NCI-H2029 treated with DMSO at 0.1 percent for 48 hours (cell line): ENCODE measurements at places on chromosomes 7 and 10.
A peak's percentile ranks its signal among the peaks of the same experiment; 100 is the strongest.

- DNase-seq: no peak
Measured at GRCh38 chr7:142629588-142630260, 119.5 kb upstream of the PRSS1 start.

- no peak for DNase-seq
Measured at GRCh38 chr10:112848228-112848627, 101.8 kb upstream of the TCF7L2 start.

DNA sequence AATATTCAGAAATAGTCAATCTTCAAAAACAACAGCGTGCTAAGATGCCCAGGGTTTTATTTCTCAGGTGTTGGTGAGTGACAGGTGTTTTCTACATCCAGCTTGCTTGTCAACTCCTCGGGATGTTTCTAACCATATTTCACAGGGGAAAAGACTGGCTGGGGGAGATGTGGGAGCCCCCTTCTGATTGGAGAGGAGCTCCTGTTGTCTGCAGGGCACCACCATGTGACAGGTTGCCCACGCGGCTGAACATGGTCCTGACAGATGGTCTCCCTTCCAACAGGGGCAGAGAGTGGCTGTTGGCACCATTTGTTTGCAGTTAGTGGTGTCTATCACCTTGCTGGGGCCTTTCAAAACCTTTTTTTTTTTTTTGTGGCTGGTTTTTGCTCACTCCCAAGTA lies 16.5 kb upstream of the GPR26 start:
- no peak for DNase-seq

DNA sequence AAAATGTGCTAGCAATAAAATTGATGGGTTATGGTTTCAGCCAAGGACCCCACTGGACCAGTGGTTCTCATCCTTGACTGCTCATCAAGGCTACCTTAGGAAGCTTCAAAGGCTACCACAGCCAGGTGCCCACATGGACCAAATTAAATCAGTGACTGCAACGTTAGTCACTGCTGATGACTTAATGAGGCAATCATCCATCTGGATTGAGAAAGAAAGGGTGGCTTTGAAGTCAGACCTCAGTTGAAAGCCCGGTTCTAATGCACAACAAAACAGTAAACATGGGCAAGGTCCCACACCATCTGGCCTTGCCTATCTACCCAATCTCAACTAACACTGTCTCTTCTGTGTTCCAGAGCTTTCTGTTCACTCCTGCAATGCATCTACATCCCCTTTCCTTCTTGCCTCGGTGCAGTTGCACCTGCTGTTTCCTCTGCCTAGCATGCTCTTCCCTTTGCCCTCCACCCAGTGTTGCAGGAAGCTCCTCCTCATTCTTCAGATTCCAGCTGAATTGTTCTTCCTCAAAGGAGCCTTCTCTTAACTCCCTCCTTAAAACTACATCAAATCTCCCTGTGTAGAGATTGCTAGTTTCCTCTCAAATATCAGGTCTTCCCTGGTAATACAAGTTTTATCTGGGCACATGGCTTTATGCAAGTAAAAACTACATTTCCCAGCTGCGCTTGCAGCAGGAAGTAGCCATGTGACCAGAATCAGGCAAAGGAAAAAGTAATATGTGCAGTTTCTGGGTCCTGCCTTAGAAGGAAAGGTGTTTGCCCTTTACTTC lies 10.3 kb upstream of the KCNK18 start:
- no peak for DNase-seq

DNA sequence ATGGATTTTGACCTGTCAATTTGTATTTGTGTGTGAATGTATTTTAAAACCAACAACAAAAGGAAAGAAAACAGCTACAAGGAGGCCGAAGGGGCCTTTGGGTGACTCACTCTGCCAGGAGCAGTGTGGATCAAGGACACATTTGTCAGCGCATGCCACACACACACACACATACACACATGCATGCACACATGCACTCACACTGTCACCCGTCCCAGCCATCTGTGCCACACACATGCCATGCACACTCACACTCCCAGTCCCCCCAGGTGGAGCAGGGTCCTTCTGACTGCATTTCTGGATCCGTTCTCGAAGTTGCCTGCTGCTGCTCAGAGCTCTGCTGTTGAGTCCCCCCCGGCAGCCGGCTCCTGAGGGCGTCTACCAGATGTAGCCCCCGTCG lies 26.0 kb downstream of the SPOCK2 start:
- no peak for DNase-seq

DNA sequence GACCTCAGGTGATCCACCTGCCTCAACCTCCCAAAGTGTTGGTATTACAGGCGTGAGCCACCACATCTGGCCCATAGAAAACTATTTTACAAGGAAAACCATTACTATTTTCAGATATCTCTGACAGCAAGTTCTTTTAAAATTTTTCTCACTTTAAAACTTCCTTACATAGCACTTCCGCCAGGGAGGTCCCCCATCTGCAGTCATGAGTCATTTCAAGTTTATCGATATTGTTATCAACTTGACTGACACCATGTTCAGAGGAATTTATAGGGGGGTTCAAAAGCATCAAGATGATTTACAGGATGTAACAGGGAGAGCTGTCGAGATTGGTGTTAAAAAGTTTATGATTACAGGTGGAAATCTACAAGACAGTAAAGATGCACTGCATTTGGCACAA lies 88.8 kb downstream of the NRBF2 start:
- DNase-seq: no peak

DNA sequence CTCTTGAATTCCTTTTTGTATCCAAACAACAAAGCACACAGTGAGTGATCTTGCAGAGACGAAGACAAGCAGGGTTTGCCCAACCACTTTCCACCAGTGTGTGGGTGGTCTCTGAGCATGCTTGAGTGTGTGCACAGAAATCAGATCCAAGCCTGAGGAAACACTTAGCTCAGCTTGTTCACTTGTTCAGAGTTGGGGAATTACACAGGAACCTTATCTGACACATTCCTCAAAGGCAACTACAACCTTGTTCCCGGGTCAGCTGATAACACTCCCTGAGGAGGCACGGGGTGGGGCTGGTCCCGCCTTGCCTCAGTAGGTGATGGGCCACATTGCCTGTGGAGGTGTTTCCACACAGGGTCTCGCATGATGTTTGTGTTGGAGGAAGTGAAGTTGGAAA lies 216.9 kb downstream of the DYNC1I1 start:
- DNase-seq: no peak

- DNase-seq: no peak
Measured at GRCh38 chr10:43120116-43120928, 17.9 kb upstream of the CSGALNACT2 start.

- no peak for DNase-seq
Measured at GRCh38 chr10:132063432-132063831, 2.3 kb upstream of the JAKMIP3 start.

DNA sequence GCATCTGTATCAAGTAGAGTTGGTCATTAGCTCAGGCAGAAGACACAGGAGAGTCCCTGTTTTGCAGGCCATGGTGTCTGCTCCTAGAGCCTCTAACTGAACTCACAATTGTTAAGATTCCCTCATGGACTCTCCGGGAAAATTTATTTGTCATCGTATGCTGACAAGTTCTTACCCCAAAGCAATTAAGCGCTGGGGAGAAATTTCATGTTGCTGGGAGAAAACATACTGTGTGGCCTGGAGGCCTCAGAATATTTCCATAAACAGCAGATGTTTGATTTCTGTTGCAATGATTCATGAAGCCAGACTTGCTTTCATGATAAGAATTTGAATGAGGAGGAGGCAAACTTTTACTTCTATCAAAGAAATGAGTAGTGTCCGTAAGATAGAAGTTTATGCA lies 583.2 kb downstream of the GATA3 start:
- DNase-seq: no peak

- DNase-seq: no peak
Measured at GRCh38 chr10:127920306-127921074, 13.6 kb downstream of the PTPRE start.

DNA sequence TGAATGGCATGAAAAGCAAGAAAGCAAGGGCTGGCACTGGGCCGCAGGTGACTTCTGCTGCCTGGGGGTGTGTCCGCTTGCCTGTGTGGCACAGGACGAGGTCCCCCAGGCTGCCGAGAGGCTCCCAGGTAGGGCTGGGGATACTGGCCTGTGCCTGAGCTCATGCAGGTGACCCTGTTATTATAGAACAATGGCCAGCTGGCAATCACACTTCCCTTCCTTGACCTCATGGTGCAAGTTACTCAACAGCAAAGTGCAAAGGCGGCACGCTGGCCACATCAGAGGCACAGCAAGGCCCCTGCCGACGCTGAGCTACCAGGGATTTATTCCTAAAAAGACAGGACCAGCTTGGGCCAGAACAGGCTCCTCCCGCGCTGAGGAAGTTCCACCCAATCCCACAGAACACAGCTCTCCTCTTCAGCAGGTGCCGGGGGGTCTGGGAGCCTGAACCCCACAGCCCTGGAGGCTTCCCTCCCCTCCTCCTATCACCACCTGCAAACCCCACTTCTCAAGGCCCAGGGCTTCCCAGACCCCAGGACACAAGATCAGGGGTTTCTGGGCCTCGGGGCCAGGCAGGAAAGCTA lies 1.4 kb upstream of the ADAM8 start:
- no peak for DNase-seq

- DNase-seq: no peak
Measured at GRCh38 chr10:14302035-14302434, 28.7 kb downstream of the FRMD4A start.

DNA sequence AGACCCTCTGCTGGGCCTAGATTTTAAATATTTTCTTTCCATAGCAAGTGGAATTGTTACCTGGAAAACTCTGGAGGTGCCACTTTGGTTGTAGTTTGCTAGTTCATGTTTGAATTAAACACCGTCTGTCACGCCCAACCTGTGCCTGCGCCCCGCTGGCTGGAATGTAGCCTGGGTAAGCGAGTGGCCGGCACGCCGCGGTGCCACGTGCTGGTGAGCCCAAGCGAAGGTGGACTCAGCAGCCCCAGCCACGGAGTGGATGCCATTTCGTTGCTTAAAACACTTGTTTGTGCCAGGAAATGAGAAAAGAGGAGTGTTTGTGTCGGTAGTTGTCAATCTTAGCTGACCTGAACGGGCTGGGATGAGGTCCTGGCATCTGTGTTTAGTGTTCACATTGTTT lies 2.7 kb downstream of the GET4 start:
- DNase-seq: no peak

DNA sequence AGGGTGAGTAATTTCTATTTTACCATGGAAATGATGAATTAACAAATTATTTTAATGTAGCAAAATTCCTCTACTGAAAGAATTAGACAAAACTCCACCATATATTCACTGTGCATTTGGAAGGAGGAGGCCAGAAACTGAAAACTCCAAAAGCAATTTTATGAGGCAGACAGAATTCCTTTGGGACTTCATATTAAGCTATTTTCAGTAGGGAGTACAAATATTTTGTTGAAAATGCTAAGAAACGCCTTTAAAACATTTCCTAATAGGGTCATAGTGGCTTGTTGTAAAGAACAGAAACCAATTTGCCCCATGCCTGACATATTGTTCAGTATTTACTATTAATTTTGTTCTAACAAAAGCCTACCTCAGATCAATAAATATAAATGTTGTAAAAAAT lies 117.8 kb downstream of the TES start:
- no peak for DNase-seq

DNA sequence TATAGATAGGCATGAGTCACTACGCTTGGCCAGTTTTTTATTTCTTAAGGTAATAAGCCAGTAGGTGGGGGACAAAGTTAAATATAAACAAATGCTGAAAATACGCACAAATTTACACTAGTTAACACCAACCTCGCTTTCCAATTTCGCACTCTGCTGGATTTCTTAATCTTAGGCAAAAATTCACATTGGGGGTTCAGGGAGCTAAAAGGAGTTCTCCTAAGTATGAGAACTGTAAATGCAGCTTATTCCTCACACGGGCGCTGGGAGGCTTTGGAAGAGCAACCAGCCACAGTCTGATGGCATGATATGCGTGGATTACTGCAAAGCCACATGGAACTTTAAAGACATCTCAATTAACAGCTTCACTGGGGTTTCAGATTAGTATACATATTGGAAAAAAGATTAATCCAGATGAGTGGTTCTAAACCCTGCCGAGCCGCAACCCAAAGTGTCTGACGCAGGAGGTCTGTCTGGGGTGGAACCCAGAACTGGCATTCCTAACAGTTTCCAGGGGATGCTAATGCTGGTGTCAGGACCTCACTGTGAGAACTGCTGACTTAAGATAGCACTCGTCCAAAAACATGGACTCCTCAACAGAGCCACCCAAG lies 16.2 kb downstream of the TNS3 start:
- DNase-seq: no peak

- DNase-seq: peak; percentile 4
Measured at GRCh38 chr7:75623390-75624133, 115.2 kb downstream of the HIP1 start.

DNA sequence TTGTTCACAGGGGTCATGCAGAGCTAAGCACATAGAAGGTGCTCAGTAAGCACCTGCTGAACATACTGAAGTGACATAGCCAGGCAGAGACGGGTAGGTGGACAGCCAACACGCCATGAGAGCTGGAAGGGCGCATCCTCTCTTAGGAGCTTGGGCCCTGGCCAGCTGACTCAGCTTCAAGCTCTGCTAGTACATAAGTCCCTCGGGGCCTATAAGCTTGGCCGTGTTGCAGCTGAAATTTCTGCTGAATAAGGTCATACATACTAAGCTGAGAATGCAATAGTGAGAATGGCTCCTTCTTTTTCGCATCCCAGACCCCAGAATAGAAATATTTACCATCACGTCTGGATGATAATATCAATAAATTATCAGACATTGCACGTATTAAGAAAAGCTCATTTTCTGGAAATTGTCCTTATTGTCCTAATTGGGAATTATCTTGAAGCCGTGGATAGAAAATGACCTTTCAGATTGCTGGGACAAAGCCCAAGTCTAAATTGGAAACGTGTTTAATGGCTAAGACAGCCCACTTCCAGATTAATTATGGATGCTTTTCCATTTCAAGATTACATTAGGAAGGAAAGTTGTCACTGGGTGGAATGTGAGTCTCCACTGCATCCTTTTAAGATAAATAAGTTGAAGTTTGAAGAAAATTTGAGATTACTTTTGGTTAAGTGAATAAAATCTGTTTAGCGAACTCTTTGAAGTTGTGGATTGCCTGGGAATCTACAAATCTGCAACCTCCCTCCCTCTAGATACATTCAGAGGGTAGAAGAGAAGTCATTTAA lies 287.1 kb upstream of the C7orf33 start:
- no peak for DNase-seq

- DNase-seq: no peak
Measured at GRCh38 chr7:33261585-33261984, 132.2 kb downstream of the BBS9 start.

DNA sequence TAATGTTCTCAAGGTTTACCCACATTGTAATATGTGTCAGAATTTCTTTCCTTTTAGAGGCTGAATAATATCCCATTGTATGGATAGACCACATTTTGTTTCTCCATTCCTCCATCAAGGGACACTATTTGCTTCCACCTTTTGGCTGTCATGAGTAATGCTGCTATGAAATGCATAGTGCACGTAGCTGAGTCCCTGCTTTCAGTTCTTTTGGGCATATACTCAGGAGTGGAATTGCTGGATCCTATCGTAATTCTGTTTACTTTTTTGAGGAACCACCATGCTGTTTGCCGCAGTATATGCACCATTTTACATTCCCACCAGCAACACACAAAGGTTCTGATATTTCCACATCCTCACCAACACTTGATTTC lies 60.0 kb downstream of the PRF1 start:
- DNase-seq: no peak

- DNase-seq: no peak
Measured at GRCh38 chr7:43767311-43767710, 8.8 kb downstream of the BLVRA start.

- DNase-seq: no peak
Measured at GRCh38 chr7:11750191-11750590, 81.8 kb downstream of the THSD7A start.

GRCh38 chr7:86647385-86648094 lies 3.8 kb downstream of the GRM3 start:
- DNase-seq: no peak
